ENCODE measurements at places on chromosomes 6 and 20.

GRCh38 chr20:44405785-44406571, 50.5 kb downstream of the HNF4A start:
- no peaks in the 10 kb centered on the region for H3K36me3 ChIP-seq
- DNase-seq: no peak
- no peak overlapping the region for H3K4me3 ChIP-seq
- H3K27ac ChIP-seq: no peak overlapping the region

DNA sequence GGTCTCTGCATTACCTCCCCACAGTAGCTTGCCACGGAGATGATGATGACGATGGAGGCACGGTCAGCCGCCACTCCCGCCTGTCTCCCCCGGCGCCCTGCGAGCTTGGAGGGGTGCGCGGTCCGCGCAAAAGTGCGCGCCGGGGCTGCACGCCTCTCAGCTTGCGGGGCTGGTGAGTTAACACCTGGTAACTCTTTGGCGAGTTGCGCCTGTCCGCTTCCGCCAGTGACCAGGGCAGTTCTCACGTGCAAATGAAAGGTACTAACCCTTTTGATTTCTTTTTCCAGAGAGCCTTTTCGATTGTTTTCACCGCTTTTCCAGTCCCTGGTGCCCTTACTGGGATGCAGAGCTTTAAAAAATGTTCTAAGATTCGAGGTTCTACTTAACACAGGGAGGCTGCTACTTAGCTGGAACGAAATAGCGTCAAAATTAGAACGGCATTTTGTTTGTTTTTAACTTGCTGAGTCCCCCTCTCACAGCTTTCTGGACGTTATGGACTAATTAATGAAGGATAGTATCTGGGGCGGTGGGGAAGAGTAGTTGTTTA, 6.2 kb downstream of the GRIK2 start:
- H3K27me3 ChIP-seq: peaks cover 63% of the 10 kb centered on the region
- no peak overlapping the region for H3K27ac ChIP-seq
- no peaks in the 10 kb centered on the region for H3K36me3 ChIP-seq
- no peak overlapping the region for H3K4me3 ChIP-seq
- no peak for DNase-seq

GRCh38 chr6:144644776-144645175, 359.6 kb downstream of the UTRN start:
- no peak overlapping the region for H3K27ac ChIP-seq
- no peaks in the 10 kb centered on the region for H3K4me1 ChIP-seq
- no peak for DNase-seq
- no peak overlapping the region for H3K4me3 ChIP-seq
- no peaks in the 10 kb centered on the region for H3K36me3 ChIP-seq
- H3K27me3 ChIP-seq: no peaks in the 10 kb centered on the region

DNA sequence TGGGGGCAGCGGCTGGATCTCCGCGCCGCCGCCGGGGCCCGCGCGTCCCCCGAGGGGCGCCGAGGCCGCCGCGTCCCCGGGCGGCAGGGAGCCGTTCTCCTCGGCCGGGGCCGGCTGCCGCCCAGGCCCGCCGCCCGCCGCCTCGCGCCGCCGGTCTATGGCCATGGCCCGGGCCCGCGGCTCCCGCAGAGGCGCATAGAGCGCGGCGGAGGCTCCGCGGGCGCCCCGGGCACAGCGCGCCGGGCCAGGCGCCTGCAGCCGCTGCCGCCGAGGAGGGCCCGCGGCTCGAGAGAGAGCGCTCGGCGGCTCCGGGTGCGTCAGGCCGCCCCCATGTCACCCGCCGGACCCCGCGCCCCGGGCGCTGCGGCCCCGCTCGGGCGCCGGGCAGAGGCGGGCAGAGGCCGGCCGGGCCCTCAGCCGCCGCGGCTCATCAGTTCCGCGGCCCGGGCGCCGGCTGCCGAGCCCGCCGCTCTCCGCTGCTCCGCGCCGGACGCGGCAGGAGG, 404 bp downstream of the SLC22A23 start:
- no peak for DNase-seq
- peaks cover 22% of the 10 kb centered on the region for H3K4me1 ChIP-seq
- H3K36me3 ChIP-seq: no peaks in the 10 kb centered on the region
- peak overlapping the region; percentile 83 for H3K4me3 ChIP-seq

- H3K4me1 ChIP-seq: no peaks in the 10 kb centered on the region
- no peaks in the 10 kb centered on the region for H3K36me3 ChIP-seq
- no peak overlapping the region for H3K4me3 ChIP-seq
These were observed 241.9 kb downstream of the ADGRB3 start for GRCh38 chr6:68876792-68877493.

DNA sequence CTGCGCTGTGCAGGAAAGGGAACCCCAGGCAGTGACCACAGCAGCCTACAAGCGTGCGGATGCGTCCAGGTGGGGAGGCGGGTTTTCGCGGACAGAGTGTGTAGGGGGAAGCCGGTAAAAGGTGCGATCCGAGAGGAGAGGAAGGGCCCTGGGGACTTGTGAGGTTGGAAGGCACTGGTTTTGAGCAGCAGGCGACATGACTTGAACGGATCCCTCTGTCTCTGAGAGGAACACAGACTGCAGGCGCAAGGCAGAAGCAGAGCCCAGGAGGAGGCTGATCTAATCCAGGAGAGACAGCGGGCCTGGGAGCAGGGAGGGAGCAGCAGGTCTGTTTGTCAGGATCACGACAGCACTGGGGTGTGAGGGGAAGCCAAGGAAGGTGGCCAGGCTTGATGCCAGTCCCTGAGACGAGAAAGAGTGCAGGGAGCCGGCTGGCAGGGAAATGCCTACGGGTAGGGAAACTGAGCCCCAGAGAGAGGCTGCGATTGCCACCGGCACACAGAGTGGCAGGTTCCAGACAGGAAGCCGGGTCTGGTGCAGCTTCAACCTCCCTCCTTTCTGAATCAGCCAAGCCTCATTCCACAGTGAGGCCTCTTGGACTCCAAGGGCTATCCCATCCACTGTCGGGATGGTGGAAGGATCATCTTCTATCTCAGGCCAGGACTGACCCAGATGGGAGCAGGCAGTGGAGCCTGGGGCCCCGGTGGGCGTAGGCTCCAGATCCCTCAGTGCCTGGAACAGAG, 57.1 kb downstream of the HNF4A start:
- no peaks in the 10 kb centered on the region for H3K27me3 ChIP-seq
- no peak overlapping the region for H3K27ac ChIP-seq
- no peaks in the 10 kb centered on the region for H3K4me1 ChIP-seq

DNA sequence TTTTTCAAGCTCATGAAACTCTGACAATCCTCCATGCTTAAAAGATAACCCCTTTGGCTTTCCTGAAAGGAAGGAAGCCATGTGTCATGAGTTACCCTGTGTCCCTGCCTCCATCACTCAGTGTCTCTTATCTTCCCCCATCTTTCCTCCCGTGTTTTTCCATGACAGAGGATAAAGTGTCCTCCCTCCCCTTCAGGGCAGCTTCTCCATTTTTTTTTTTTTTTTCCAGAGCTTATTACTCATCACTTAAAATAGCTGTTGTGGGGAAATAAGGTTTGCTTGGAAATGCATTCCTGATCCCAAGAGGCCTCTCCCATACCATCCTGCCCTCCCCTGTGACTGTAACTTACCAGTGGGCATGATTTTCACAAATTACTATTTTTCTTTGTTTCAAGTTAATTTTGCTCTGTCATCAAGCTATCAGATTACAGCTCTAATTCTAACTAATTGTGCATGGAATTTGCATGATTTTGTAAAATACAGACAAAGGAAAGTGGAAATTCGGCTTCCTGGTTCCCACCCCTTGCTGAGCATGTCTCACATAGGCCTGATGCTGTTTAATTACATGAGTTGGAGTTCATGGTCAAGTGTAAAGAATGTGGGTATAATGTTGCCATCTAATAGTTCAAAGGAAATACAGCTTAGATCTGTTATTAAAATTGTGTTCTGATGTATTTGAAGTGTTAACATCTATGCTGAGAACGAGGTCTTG, 614.5 kb upstream of the FLRT3 start:
- no peak for DNase-seq
- H3K4me3 ChIP-seq: no peak overlapping the region
- H3K36me3 ChIP-seq: no peaks in the 10 kb centered on the region
- H3K4me1 ChIP-seq: peaks cover 5% of the 10 kb centered on the region

GRCh38 chr6:101400326-101401135, 7.0 kb downstream of the GRIK2 start:
- H3K27ac ChIP-seq: no peak overlapping the region
- H3K4me3 ChIP-seq: no peak overlapping the region
- H3K27me3 ChIP-seq: peaks cover 53% of the 10 kb centered on the region
- no peak for DNase-seq
- H3K4me1 ChIP-seq: no peaks in the 10 kb centered on the region

- H3K4me3 ChIP-seq: no peak overlapping the region
- no peaks in the 10 kb centered on the region for H3K4me1 ChIP-seq
- no peak for DNase-seq
These were observed 43.5 kb downstream of the KIF6 start for GRCh38 chr6:39681674-39682121.

DNA sequence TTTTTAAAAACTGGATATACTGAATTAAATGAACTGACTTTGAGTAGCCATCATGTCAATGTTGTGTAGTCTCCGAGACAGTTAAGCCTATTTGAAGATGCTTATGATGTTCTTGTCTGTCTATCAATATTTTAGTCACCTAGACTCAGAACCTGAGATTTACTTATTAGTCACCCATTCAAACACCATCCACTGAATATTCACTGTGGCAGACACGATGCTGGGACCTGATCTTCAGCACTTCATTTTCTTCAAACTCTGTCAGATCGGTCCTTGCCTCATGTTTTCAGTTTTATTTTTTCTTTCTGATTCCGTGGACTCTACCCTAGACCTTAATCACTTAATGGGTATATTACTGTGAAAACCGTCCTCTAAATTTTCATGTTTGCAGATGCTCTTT, 123.7 kb upstream of the MCHR2 start:
- H3K36me3 ChIP-seq: no peaks in the 10 kb centered on the region
- H3K27me3 ChIP-seq: no peaks in the 10 kb centered on the region
- no peak overlapping the region for H3K27ac ChIP-seq
- no peak overlapping the region for H3K4me3 ChIP-seq
- DNase-seq: no peak
- no peaks in the 10 kb centered on the region for H3K4me1 ChIP-seq

DNA sequence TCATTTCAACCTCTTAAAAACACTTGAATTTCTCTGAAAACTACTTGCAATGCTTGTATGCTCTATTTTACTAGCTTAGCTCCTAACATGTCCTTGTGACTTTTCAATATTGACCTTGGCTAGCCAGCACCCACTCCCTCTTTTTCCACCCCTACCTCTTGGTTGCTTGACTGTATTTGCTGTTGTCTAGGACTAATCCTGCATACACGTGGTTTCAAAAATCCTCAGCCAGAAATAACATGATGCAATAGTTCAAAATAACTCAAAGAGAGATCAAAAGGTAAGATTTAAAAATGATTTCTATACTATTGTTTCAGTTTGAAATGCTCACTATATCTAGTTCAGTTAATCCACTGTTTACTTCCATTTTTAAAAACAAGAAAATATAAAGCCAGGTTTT, 102.3 kb upstream of the TBX18 start:
- DNase-seq: no peak
- H3K4me1 ChIP-seq: no peaks in the 10 kb centered on the region
- no peaks in the 10 kb centered on the region for H3K27me3 ChIP-seq
- no peak overlapping the region for H3K4me3 ChIP-seq

DNA sequence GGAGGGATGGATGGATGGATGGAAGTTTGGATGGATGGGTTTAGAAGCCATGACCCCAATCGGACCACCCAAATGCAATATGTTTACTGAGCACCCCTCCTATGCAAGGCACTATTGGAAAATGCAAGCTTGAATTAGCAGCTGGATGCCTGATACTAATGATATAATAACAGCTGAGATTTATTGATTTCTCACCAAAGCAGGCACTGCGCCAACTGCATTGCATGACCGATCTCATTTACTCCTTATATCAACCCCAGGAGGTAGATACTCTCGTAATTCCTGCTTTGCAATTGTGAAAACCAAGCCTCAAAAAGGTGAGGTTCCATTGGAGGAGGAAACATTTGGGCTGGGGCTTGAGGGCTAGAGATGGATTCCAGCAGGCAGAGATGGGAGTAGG, 89.7 kb downstream of the KCNB1 start:
- no peaks in the 10 kb centered on the region for H3K27me3 ChIP-seq
- no peak for DNase-seq
- H3K27ac ChIP-seq: peak overlapping the region; percentile 47
- no peaks in the 10 kb centered on the region for H3K36me3 ChIP-seq
- peaks cover 57% of the 10 kb centered on the region for H3K4me1 ChIP-seq

- no peaks in the 10 kb centered on the region for H3K36me3 ChIP-seq
- H3K4me3 ChIP-seq: no peak overlapping the region
- DNase-seq: no peak
- no peak overlapping the region for H3K27ac ChIP-seq
These were observed 43.4 kb downstream of the SLC35B3 start for GRCh38 chr6:8391934-8392333.

GRCh38 chr6:118391086-118391485, 157.0 kb upstream of the PLN start:
- no peak for DNase-seq
- peaks cover 8% of the 10 kb centered on the region for H3K4me1 ChIP-seq
- H3K4me3 ChIP-seq: no peak overlapping the region
- H3K36me3 ChIP-seq: no peaks in the 10 kb centered on the region

- no peak overlapping the region for H3K4me3 ChIP-seq
- DNase-seq: no peak
- H3K36me3 ChIP-seq: no peaks in the 10 kb centered on the region
- no peaks in the 10 kb centered on the region for H3K27me3 ChIP-seq
These were observed 395.3 kb downstream of the GJA1 start for GRCh38 chr6:121830736-121831135.

GRCh38 chr20:36861875-36862801, 13.8 kb upstream of the TLDC2 start:
- peak; percentile 77 for DNase-seq
- no peaks in the 10 kb centered on the region for H3K36me3 ChIP-seq
- H3K27me3 ChIP-seq: no peaks in the 10 kb centered on the region
- H3K27ac ChIP-seq: peak overlapping the region; percentile 82
- peak overlapping the region; percentile 56 for H3K4me3 ChIP-seq

Measured in gastrocnemius medialis (tissue), 4 donors.